ENCODE measurements at places on chromosomes 1 and 21.

- DNase-seq = no peak
Measured at GRCh38 chr1:145918992-145919939, 749 bp upstream of the PEX11B start.

DNA sequence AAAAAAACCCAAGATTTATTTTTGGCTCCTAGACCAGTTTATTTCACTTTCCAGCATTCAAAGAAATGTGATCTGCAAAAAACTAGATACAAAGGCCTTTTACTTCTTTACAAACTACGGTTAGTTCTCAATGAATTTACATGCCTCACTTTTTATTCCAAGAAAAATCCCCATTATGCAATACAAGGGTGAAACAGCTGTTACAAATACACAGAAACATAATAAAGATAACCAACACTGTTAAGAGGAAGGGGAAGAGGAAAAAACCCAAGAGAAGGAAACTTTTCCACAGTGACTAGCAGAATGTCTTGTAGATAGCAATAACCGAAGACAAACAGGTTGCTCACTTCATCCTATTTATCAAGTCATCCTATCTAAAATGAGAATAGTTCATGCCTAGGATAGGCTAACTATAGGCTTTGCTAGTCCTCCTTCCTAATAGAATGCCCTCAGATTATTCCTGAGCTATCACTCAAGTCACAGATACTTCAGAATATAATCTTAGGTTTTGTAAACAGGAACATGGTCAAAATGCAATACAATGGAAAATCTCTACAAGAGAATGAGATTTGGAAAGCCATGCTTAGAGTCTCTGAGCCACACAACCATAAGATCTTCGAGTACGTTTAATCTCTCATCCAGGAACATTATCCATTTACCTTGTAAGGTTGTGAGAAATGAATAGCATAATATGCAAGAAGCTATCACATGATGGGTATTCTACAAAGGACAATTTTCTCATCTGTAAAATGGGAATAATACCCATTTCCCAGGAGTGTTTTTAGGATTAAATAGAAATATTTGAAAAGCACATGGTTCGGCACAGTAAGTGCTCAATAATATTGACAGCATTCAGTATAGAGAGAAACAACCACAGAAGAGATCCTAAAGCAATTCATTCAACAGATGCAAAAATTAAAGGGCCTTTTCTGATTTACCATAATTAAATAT lies 5.4 kb downstream of the PNRC2 start:
- no peak for DNase-seq

DNA sequence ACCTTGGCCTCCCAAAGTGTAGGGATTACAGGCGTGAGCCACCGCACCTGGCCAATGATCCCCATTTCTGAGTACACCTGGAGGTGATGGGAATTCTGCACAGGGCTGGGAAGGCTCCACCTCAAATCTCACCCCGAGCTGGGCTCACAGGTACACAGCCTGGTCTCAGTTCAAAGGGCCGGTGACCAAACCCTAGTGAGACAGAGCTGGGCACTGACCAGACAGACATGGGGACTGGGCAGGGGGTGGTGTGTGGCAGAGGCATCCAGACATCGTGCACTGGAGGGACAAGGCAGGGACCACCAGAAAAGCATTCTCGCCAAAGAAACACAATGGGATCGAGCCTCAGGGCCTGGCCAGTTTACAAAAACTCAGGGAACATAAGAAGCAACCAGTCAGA lies 17.2 kb downstream of the LSS start:
- DNase-seq = no peak

- DNase-seq = no peak
Measured at GRCh38 chr1:85496941-85497582, 32.1 kb upstream of the DDAH1 start.

DNA sequence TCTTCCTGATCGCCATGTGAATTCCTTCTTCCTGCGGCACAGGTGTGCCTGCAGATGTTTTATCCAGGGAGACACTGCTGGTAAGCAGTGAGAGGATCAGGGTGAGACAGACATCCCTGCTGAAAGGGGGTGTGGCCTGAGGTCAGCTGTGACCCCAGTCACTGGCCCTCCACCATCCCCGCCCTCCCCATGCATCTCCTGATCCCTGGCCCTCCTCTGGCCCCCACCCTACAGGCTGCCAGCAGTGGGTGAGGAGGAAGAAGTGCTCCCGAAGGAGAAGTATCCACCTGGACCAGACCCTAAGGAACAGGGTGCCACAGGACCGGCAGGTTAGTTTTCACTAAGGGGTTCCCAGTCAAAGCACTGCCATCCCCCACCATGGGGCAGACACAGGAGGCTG lies 85.3 kb downstream of the GLIS1 start:
- DNase-seq = no peak

DNA sequence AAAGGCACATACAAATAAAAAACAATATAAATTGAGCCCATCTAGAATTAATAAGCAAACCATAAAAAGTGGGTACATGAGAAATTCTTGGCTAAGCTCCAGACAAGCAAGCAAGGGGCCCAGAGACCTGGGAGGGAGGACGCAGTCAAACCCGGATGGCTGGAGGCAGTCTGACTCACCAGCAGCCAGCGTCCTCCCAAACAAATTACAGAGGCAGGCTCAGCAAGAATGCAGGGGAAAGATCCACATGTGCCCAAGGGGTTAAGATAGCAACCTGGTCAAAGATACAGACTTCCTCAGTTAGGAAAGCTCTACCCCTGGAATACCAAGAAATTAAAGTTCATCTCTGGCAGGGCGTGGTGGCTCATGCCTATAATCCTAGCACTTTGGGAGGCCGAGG lies 7.4 kb upstream of the TIAM1 start:
- no peak for DNase-seq

GRCh38 chr1:230303822-230304221 lies 122.3 kb downstream of the PGBD5 start:
- peak; percentile 32 for DNase-seq

GRCh38 chr1:40689737-40690136 lies 1.8 kb upstream of the NFYC start:
- no peak for DNase-seq

DNA sequence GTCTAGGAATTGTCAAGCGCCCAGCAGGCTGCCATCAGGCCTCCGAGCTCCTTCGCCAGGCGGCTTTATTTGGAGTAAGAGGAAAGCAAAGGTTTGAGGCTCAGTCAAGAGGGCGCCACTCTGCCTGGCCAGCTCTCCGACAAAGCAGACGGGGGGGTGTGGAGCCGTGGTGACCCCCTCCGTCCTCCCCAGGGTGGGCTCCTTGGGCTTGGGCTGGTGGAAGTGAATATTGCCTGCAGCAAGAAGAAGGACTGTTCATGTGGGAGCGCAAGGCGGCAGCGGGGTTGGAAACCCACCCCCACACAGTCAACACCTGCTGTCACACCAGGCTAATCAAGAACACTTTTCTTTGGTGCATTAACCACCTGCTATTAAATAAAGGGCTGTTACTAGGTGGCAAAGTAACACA lies 14.6 kb downstream of the EPHX1 start:
- no peak for DNase-seq

- no peak for DNase-seq
Measured at GRCh38 chr1:183831311-183831710, 26.4 kb downstream of the RGL1 start.

DNA sequence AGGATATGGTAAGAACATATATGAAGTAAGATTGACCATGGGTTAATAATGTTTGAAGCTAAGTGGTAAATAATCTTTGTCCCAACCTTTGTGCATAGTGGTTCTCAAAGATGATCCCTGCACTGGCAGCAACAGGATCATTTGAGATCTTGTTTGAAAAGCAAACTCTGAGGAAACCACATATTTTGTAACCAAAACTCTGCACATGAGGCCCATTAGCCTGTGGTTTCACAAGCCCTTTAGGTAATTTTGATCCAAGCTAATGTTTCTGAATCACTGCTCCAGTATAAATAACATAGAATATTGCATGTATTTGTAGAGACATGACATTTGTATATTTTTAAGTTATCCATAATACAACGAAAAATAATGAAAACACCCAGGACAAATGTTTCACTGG lies 147.9 kb upstream of the RGS18 start:
- no peak for DNase-seq

DNA sequence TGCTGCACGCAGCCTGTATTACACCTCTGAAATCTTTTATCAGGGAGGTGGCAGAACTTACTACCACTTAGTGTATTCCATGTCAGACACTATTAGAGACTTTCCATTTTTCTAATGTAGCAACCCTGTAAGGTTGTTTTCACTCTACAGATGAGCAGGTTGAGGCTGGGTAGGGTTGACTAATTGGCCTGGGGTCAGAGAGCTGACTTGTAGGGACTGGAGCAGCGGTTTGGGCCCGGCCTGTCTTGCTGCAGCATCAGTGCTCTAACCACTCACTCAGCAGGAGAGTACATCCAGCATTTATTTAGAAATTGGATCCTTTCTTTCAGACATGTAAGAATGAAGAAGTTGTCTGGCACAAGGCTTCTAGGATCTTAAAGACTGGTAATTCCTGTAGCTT lies 25.7 kb upstream of the NBL1 start:
- DNase-seq = no peak

- DNase-seq = no peak
Measured at GRCh38 chr1:59986516-59987310, 60.1 kb upstream of the CYP2J2 start.

GRCh38 chr1:177124577-177125278 lies 39.8 kb downstream of the ASTN1 start:
- DNase-seq = no peak

DNA sequence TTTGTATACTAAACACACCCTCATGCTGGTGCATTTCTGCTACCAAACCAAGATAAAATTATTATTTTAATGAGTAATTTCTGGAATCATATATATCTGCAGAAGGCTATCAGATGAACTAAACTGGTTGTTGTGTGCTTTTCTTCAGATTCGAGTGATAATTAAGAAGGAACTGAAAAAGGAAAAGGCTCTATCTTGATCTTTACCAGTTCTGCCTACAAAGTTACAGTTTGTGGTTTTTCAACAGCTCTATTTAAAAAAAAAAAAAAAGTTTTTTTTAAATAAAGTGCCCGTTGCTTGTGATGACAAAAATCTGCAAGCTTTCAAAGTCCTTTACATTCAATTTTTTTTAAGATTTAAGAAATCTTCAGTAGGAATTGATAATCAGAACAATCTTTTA lies 13.6 kb downstream of the DENND1B start:
- no peak for DNase-seq

DNA sequence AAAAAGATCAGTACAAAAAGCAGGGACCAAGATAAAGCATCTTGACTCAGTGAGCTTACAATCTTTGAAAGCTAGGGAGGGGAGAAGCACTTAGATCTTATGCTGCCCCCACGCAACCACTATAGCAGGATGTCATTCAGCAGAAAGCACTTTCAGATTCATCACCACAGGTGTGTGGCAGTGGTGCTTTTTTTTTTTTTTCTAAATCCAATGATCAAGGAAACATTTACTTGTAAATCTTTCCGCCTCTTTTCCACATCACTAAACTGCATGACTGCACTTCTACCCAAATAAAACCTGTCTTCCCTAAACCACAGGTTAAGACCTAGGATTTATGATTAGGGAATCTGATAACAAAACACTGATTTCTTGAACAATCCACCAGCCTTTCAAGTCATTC lies 154.8 kb downstream of the SLC45A1 start:
- no peak for DNase-seq

DNA sequence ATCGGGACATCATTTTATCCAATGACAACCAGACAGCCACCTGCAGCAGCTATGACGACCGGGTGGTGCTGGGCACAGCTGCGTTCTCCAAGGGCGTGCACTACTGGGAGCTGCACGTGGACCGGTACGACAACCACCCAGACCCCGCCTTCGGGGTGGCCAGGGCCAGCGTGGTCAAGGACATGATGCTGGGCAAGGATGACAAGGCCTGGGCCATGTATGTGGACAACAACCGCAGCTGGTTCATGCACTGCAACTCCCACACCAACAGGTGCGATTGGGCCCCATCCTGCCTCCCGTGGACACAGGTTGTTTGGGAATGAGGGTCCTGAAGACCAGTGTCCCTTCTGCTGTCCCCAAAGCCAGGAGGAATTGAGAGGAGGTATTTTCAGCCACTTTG lies 32.0 kb upstream of the GNPAT start:
- no peak for DNase-seq

- DNase-seq = no peak
Measured at GRCh38 chr1:32818804-32819541, 1.5 kb downstream of the S100PBP start.

GRCh38 chr1:99119188-99119587 lies 114.5 kb upstream of the PLPPR5 start:
- DNase-seq = no peak

DNA sequence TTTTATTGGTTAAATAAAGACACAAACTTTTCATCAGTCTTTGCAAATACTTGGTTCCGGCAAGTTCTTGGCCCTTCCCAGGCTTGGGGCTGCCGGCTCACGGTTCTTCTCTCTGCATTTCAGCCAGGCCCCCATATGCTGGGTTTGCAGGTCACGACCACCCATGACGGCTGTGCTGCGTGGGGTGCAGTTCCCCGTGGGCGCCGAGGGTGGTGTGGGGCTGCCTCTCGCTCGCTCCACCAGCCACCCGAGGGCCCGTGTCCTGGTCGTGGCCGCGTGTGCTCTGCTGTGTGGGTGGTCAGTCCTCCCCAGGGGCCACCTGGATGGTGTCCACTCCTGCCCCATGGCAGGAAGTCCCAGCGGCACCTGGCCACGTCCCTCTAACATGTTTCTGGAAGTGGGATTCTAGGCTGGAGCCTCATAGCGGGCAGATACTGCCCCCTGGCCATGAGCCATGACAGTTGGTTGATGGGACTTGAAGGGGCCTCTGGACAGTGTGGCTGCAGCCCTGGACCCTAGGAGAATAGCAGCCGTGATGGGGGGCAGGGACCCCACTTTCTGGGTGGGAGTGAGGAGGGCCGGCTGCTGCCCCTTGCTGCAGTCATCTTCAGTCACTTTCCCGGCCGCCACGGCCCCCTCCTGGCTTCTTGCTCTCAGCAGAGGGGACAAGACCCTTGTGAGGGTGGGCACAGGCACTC lies 46.3 kb downstream of the SKI start:
- no peak for DNase-seq

DNA sequence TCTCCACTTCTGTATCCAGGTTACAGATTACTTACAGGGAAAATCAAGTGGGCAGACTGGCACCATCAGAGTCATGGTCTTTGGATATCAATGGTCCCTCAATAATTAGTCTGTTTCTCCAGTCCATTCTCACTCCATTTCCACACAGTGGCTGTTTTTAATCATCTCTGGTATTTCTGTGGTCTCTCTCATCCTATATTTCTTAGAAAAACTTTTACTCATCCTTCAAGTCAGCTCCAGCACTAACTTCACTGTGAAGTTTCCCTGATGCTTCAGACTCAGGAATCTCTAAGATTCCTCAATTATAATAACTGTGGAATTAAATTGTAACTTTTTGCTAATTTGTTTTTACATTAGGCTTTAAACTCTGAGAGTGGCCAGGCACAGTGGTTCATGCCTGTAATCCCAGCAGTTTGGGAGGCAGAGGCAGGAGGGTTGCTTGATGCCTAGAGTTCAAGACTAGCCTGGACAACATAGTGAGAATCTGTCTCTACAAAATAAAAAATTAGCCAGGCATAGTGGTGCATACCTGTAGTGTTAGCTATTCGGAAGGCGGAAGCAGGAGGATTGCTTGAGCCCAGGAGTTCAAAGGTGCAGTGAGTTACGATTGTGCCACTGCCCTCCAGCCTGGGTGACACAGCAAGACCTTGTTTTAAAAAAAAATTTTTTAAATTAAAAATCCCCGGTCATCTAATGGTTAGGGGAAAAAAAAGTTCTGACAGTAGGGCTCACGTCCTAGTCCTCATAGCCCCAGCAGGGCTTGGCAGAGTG lies 10.6 kb downstream of the CD160 start:
- DNase-seq = no peak
